ENCODE measurements at places on chromosomes 2 and 18. TPM values are rescaled to one million over a fixed set of nuclear protein-coding genes. Genes with fewer than 3 reads are reported as not detected.

CYS1 gene
- total RNA-seq: 0.15 TPM

- DNase-seq: no peak
Measured at GRCh38 chr2:106899786-106900530, 14.0 kb upstream of the ST6GAL2 start.

GRCh38 chr18:7626175-7626921 lies 59.2 kb downstream of the PTPRM start:
- no peak for DNase-seq

- DNase-seq: no peak
Measured at GRCh38 chr2:70140791-70141211, 50.0 kb downstream of the C2orf42 start.

USP34 gene
- total RNA-seq: 67.1 TPM

DNA sequence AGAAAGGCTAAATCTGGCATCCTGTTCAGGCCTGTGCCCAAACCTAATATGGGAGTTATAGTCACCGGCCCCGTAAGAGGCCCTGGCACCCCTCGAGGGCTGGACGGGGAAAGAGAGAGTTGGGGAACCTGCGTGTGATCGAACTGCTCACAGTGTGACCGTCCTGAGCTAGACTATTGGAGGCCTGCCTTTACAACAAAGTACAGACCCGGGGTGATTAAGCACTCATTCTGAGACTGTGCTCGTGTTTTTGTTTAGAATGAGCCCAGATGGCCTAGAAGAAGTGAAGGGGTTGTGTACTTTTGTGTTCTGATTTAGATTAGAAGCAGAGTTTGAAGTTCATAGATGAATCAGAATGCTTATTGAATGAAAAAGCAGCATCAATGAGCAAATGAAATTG lies 115.3 kb downstream of the ACOXL start:
- DNase-seq: no peak

DNA sequence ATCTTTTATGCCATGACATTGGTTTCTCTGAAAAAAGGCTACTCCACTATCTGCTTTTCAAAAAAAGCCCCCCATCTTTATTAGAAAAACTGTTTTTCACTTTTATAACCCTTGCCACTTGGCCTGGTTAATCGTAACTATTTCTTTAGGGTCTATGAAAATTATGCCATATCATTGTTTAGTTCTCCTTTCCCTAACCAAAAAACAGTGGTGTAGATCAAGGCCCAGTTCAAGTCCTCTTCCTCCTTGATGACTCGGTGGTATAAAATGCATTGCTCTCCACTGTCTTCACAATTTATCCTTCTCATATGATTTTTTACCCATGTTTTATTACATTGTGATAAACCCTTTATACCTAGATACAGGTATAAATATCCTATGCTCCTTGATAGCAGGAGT lies 205.5 kb downstream of the ZNF521 start:
- no peak for DNase-seq

DNA sequence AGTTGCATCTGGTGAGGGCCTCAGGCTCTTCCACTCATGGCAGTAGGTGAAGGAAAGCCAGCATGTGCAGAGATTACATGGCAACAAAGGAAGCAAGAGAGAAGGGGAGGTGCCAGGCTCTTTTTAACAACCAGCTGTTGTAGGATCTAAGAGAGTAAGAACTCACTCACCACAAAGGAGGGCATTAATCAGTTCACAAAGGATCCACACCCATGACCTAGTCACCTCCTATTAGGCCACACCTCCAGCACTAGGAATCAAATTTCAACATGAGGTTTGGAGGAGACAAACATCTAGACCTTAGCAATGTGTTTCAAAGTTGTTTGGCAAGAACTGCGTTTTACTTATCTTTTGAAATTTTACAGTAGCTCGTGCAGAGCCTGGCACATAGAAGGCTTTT lies 20.5 kb upstream of the REG3A start:
- no peak for DNase-seq

GRCh38 chr18:37207343-37207742 lies 358.3 kb downstream of the CELF4 start:
- DNase-seq: no peak

- DNase-seq: no peak
Measured at GRCh38 chr2:232491139-232491780, 3.6 kb upstream of the ECEL1 start.

SULT1C2 gene
- total RNA-seq: not detected

CFC1 gene
- total RNA-seq: not detected

TMEM247 gene
- not detected for total RNA-seq

DNA sequence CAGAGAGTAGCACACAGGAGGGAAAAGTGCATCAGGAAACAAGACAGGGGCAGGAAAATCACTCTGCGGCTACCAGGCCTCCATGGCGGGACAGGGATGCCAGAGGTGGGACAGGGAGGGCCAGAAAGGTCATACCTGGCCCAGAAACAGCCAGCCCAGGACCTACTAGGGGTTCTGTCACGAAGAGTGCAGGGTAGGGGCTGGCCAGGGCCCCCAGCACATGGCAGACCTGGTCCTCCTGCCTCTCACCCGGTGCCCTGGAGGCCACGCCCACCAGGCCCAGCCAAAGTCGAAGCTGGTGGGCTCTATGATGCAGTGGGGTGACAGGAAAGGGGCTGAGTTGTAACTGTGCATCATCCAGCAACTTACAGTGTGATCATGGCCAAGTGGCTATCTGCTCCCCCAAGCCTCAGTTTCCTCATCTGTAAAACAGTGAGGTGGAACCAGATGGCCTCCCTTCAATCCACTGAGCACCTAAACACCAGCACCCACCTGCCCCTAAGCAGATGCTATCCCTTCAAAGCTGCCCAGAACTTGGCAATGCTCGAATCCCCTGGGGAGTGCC lies 10.6 kb downstream of the CYP26B1 start:
- DNase-seq: no peak

DNA sequence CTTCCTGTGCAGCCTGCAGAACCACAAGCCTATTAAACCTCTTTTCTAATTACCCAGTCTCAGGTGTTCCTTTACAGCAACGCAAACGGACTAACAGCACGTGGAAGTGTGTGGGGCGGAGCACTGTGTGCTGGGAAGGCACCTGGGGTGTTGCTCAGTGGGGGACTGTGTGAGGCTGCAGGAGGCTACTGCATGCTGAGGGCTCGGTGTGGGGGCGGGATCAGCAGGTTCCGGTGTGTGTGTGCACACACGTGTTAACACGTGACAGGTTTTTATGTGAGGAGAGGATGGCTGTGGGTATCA lies 58.9 kb downstream of the ANKMY1 start:
- DNase-seq: no peak
